HT1080 (cell line): ENCODE measurements at places on chromosomes 4 and X. TPM values are rescaled to one million over a fixed set of nuclear protein-coding genes. Genes with fewer than 3 reads are reported as not detected.

CRMP1 gene
- total RNA-seq: 0.05 TPM in 1 of 2 replicates, not detected in the other

AFF1 gene
- total RNA-seq: 8.4 and 13.5 TPM in 2 replicates

ADGRA3 gene
- total RNA-seq: 26.2 and 28.7 TPM in 2 replicates

XKRX gene
- 0.13 TPM in 2 replicates for total RNA-seq

SMS gene
- total RNA-seq: 325 and 334 TPM in 2 replicates

ADAM29 gene
- total RNA-seq: not detected in 2 replicates

MAGEB17 gene
- not detected in 2 replicates for total RNA-seq

RHOXF1 gene
- not detected in 2 replicates for total RNA-seq

PCSK1N gene
- not detected in 2 replicates for total RNA-seq

ARMCX4 gene
- 0.98 and 1.2 TPM in 2 replicates for total RNA-seq

NEUROG2 gene
- 0.03 and 0.05 TPM in 2 replicates for total RNA-seq

FAM114A1 gene
- total RNA-seq: 21.9 and 28.5 TPM in 2 replicates

MXD4 gene
- 12.1 and 17.3 TPM in 2 replicates for total RNA-seq

FGF16 gene
- total RNA-seq: not detected in 2 replicates

KLKB1 gene
- not detected in 2 replicates for total RNA-seq

VCX3B gene
- 1.2 and 3.8 TPM in 2 replicates for total RNA-seq

AWAT1 gene
- total RNA-seq: not detected in 2 replicates

HAND2 gene
- total RNA-seq: 1.2 TPM in 2 replicates

SPANXA2 gene
- 0.23 and 0.34 TPM in 2 replicates for total RNA-seq

MAGEC1 gene
- total RNA-seq: 0.07 TPM in 1 of 2 replicates, not detected in the other

DIPK2B gene
- total RNA-seq: 0.10 TPM in 1 of 2 replicates, not detected in the other

SHOX gene
- total RNA-seq: not detected in 2 replicates

TMEM150C gene
- total RNA-seq: 1.9 TPM in 2 replicates

CTSO gene
- total RNA-seq: 0.53 and 1.1 TPM in 2 replicates

DDX53 gene
- total RNA-seq: 0.02 TPM in 1 of 2 replicates, not detected in the other

PAGE4 gene
- not detected in 2 replicates for total RNA-seq

H2BW2 gene
- total RNA-seq: not detected in 2 replicates

BEX3 gene
- 198 and 210 TPM in 2 replicates for total RNA-seq

CCSER1 gene
- 0.16 TPM in 1 of 2 replicates, not detected in the other for total RNA-seq

PAGE5 gene
- 254 and 341 TPM in 2 replicates for total RNA-seq

SPANXD gene
- 0.30 and 0.40 TPM in 2 replicates for total RNA-seq

SLC49A3 gene
- 0.07 TPM in 1 of 2 replicates, not detected in the other for total RNA-seq

CYSLTR1 gene
- total RNA-seq: not detected in 2 replicates
